Endodermal cell (in vitro differentiated cells): ENCODE measurements at places on chromosomes 12 and 14. TPM values are rescaled to one million over a fixed set of nuclear protein-coding genes. Genes with fewer than 3 reads are reported as not detected.

The C12orf56 gene
- total RNA-seq = 3.0 and 4.5 TPM in 2 replicates

The FOXM1 gene
- 39.2 to 108 TPM (median 93.9 TPM) in 3 replicates for total RNA-seq

GRCh38 chr12:4112734-4113325, 160.7 kb upstream of the CCND2 start:
- no peak for DNase-seq

The FOXA1 gene
- 41.2 and 45.0 TPM in 2 replicates for total RNA-seq

The FAR2 gene
- total RNA-seq = 96.5 and 96.7 TPM in 2 replicates

DNA sequence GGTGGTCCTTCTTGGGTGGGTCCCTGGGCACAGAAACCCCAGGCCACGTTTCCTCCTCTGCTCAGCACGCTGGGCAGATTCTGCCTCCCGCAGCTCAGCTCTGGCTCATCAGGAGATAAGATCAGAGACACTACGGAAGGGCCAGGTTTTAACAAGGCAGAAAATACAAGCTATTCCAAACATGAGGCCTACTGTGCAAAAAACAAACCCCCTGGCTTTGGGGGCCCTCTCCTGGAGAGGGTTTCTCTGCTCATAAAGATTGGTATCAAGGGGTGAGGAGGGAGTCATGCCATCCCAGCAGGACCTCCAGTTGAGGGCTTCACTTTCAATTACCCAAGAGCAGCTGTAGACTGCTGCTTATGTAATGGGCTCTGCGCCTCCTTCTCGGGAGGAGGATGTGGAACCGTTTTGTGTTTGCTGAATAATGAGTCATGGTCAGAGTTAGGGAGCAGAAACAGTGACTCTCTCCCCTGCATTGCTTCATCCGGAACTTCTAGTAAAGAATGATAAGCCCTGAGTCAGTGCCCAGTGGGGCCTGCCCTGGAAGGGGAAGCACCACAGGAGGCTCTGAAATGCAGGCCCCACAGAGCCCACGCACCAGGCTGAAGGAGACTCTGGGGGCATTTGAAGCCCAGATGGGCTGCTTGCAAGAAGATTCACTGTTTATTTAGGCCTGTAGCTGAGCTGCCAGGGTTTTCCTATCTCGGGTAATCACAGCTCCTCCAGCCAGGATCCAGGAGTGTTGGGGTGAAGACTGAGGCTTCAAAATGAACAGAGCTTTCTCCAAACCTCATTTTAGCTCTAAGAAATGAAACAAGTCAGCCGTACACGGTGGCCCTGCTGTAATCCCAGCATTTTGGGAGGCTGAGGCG, 79.3 kb downstream of the SSPN start:
- peak; percentile 83 for DNase-seq

- no peak for DNase-seq
These were observed 487.0 kb downstream of the MED13L start for GRCh38 chr12:115790526-115790925.
